ENCODE measurements at places on chromosomes 3 and 15.

GRCh38 chr3:10116138-10116460 lies 624 bp downstream of the BRK1 start:
- no peak for DNase-seq

- no peak for DNase-seq
These were observed 32.3 kb upstream of the SEMA3F start for GRCh38 chr3:50122661-50123391.

GRCh38 chr3:192170659-192171058 lies 556.7 kb downstream of the FGF12 start:
- no peak for DNase-seq

GRCh38 chr15:34732430-34732829 lies 22.4 kb downstream of the GJD2 start:
- DNase-seq = no peak

DNA sequence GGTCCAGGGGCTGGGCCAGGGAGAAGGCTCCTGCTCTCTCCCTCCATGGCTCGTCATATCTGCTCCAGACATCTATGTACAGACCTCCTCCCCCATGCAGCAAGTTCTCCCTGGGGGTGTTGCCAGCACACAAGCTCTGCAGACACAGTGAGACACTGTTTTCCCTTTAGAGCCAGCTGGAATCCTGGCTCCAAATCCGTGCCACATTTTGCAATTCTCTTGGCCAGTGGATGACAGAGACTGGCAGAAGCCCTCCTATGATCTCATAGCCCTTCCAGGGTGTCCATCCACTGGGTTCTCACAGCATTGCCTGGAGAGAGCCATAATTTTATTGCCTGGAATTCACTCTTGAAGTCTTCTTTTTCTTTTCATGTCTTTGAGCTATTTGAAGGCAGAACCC lies 203.9 kb downstream of the TLE3 start:
- peak; percentile 47 for DNase-seq

- DNase-seq = no peak
These were observed 53.6 kb downstream of the PAK2 start for GRCh38 chr3:196793246-196793645.

DNA sequence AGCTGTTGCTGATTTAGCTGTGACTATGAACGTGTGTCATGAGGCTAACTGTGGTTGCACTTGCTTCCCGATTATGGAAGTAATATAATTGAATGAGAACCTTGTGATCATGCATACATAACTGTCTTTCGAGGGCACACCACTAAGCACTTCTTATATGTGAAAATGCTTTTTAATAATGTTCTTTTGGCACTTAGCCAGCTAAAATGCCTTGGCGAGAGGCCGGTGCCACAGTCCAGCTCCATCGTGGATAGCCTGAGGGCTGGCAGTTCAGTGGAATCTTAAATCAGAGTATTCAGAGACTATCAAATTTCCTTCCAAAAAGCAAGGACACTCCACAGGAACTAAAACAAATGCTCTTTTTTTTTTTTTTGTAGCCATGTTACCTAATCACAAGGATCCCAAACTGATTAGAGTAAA lies 161.6 kb upstream of the FRMD4B start:
- no peak for DNase-seq

- no peak for DNase-seq
These were observed 46.2 kb downstream of the ZNF385D start for GRCh38 chr3:21704796-21705195.

DNA sequence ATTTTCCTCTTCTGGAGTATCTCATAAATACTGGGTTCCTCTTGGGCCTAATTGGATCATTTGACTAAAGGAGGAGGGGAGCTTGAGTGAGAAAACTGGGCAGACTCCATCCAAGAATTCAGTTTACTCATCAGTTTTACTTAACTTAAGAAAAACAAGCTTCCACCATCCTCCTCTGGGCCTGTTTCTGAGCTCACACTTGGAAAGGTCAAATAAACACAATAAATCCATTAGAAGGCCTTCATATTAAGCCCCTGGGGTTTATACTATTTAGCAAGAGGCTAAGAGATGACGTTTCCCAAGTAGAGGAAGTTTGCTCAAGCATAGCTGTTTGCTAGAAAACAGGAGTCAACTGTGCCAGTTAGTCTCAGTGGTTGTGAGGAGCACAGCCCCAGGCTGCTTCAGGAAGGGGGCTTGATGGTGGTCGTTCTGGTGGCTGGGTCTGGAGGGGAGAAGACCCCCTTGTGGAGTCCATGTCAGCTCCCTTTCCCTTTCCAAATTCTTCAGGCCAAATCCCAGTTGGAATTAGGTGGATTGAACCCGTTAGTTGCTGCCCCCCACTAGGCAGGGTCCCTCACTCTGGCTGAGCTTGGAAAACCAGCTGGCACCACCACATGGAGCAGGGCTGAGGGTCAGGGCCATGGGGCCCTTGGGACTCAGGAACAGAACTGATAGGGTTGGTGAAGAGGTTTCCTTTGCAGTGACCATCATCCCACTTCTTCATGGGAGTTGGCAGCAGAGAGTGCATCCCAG lies 64.8 kb downstream of the SPSB4 start:
- DNase-seq = no peak

DNA sequence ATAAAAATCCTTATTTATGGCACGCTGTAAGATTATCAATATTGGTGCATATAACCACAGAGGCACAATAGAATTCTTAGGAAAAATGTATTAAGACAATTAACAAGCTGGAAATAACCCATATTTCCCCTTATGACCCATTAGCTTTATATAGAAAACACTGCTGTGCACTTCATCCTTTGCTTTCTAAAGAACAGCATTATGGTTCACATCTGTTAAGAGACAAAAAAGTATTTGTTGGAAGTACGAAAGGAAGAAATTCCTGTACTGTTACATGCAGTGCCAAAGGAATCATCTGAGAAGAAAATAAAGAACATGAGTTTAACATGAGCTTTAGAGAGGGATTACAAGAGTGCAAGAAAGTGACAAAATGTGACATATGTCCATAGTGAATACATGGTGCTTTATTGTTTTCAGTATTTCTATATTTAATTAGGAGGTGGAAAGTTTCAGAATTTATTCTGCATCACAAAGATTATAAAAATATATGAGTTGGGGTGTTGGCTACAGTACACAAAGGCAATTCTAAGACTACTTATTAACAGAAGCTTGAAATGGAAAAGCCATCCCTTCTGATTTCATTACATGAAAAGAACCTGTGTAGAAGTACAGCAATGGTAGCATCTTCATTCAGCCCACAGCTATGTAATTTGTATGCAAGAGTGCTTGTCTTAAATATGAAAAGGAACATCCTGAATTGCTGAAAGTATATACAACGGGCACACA lies 6.8 kb downstream of the UBE3A start:
- no peak for DNase-seq

GRCh38 chr3:159417761-159418160 lies 570.9 kb upstream of the IL12A start:
- DNase-seq = no peak

DNA sequence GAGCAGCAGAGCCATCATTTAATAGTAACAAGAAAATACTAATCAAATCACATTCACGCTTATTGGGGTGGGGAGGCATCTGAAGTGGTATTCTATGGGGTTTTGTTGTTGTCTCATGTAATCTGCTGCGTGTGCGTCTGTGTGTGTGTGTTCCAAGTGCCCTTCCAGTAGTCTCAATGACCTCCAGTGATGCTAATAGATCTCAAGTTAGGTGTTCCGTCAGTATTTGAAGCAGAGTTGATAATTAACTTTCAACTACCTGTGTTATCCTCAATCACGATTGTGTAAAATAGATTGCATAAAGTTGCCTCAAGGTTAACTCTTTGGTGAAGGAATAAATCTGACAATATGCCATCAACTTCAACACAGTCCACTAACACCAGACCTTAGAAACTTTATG lies 375.0 kb downstream of the MECOM start:
- no peak for DNase-seq

GRCh38 chr3:52742418-52743041 lies 28.2 kb downstream of the NEK4 start:
- DNase-seq = no peak

DNA sequence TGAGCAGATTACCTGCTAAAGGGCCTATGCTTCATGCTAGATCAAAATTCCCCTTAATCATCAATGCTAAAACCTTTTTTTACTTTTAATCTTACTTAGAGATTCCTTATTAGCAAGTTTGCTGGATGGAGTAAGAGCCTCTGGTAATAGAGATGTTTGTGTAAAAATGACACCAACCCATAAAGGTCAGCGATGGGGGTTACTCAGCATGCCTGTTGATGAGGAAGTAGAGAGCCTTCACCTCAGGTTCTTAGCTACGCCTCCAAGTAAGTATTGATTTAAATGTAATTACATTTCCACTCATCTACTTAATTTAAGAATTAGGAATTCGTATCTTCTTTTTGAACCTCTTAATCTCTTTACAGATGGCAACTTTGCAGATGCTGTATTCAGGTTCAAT lies 38.8 kb downstream of the DNAJC13 start:
- no peak for DNase-seq

DNA sequence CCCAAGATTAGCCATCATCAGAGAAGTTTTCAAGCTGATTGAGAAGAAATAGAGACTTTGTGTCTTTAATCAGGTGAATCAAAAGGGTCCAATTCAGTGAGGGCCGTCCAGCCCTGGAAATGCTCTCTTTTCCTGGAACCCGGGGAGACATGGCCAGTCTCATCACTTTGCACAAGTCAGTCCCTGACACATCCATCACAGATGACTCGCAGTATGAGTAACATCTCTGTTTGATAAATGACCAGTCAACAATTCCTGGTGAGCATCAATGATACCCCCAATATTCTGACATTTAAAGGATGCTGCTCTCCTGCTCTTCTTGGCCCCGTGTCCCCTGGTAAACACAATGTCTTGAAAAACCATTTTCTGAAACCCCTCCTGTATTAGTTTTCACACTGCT lies 26.7 kb downstream of the C3orf20 start:
- no peak for DNase-seq

DNA sequence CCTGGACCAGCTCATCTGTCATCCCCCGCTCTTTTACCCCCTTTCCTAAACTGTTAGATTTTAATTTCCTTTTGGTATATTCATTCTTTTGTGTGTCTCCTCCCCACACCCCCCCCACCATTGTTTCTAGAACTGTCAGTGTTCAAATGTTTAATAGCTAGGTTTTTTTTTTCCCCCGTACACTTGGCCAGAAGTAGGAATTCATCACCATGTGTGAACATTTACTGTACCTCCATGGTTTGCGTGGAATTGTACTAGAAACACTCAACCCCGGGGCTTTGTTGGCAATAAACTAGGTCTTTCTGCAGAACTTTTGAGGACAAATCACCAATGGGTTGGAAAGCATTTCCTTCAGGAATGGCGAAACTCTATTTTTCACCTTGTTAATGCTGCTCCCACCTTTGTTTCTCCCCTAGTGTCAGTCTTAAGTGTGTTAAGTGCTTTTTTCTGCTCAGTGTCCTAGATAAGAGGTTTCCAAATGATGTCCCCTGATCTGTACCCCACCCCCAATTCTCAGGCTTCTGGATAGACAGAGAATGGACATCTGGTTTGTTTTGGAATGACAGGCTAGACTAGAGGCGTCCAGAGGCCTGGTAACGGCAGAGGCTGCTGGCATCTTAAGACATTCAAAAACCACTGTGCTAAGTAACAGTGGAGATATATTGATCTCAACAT lies 76.8 kb downstream of the SMAD3 start:
- no peak for DNase-seq

All from nephron progenitor cell (in vitro differentiated cells).